ENCODE measurements at places on chromosomes 2 and 18.

- no peak for DNase-seq
These were observed 317.4 kb downstream of the SLC4A3 start for GRCh38 chr2:219944866-219945265.

DNA sequence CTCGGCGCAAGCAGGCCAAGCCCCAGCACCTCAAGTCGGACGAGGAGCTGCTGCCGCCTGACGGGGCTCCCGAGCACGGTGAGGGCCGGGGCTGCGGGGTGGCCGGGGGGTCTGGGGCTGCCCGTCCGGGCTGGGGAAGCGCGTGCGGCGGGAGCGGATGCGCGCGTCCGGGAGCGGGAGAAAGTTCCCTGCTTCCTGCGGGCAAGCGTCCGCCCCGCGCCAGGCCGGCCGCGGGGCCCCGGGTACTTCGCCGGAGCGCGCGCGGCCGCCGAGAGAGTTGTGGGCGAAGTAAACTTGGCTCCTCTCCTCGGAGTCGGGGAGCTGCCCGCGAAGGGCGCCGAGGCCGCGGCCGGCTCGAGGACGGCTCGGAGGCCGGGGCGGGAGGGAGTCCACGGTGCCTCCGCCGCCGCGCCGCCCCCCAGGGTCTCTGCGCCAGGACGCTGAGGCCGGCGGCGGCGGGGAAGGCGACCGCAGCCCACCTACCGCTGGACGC, 707 bp downstream of the SALL3 start:
- DNase-seq: no peak

DNA sequence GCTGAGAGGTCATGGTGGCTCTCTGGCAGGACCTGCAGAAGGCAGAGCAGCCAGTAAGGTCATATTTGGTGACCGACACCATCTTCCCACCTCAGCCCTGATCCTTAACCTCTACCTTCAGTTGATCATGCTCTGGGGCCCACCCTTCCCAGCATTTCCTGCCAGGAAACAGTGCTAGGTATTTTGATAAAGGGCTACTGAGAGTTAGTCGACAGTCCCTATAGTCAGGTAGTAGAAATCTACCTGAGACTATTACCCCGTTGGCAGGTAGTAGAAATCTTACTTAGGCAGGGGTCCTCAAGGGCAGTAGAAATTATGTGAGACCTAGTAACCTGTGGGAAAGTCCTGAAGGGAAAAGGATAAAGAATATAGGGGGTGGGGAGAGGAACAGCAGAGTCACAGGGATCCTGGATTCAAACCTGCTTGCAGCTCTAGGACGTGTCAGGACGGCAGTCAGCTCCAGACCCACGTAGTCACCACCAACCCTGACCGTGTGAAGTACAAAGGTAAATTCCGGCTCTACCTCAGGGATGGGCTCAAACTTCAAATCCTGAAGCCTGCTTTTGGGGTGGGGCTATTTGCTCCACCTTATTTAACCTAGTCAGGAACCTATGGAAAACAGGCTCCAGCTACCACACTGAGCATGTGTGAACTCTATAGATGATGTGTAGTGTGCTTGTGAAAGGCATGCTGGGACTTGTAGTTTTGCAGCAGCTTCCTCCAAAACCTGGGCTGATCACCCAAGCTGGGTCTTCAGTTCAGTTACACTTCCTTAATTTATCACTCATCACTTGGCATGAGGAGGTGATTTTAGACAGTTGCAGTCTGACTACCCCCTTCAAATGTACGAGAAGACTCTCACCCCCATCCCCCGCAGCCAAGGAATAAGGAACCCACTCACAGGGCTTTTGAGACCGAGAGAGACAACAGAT, at the start of gene DQX1:
TSS of gene DQX1 (minus strand) at position 515 of the 932 bp plus-strand sequence. CDS start at position 13, 502 bp downstream.
- peak; percentile 75 for DNase-seq

GRCh38 chr18:67109535-67109934, 407.0 kb downstream of the DSEL start:
- no peak for DNase-seq

GRCh38 chr2:239253264-239253663, 147.6 kb downstream of the HDAC4 start:
- peak; percentile 51 for DNase-seq

- DNase-seq: no peak
These were observed 2186.8 kb upstream of the CELF4 start for GRCh38 chr18:39752351-39752750.

DNA sequence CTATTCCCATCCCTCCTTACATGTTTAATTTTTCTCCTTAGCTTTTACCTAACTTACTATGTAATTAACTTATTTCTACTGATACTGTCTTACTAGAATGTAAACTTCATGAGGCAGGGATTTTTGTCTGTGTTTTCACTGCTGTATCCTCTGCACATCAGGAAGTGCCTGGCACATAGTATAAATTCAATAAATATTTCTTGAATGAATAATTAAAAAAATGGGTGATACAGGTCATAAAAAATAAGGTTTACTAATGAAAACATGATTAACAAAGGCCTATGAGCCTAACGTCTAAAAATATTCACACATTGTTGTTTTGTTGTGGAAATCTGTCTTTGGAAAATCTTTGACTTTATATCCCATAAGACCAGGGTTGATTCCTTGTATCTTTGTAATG, 4.5 kb downstream of the RBKS start:
- no peak for DNase-seq

Data from Kasumi-1 (cell line).